ENCODE measurements at places on chromosomes 4 and X.

DNA sequence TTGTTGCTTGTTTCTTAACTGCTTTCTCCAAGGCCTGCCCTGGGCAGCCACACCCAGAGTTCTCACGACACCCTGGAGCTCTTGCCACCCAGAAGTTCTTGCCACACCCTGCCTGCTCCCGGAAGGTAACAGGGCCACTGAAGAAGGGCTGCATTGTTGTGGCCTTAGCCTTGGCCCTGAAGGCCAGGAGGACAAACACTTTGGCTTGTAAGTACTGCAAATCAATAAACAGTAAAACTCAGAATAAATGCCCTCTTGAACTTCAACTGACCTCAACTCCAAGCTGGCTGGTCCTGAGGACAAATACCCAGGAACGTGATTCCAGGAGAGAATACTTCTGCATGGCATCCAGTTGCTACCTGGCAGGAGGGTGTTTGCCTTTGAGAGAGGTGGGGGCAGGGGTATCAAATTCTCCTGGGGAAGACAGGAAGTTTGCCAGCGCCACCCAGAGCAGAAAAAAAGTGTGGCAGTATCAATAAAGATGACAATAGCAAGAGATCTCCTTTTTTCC lies 54.1 kb downstream of the TLR10 start:
- no peak for DNase-seq

DNA sequence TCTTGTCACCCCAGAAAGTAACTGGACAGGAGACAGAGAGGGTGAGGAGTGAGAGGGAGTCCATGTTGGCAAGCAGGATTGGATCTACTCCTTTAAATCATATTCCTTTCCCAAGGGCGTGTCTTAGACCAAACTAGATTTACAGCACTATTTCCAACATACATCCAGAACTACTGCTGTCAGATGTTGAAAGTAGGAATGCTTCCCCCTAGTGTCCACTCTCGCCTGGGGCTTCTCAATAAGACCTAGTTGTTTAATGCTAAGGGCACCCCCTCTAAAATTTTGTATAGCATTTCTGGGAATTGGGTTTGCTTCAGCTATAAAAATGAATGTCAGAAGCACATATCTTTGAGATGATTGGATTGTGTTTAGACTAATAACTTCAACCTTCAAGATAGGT lies 13.3 kb downstream of the OFD1 start:
- DNase-seq, result peak; percentile 23

DNA sequence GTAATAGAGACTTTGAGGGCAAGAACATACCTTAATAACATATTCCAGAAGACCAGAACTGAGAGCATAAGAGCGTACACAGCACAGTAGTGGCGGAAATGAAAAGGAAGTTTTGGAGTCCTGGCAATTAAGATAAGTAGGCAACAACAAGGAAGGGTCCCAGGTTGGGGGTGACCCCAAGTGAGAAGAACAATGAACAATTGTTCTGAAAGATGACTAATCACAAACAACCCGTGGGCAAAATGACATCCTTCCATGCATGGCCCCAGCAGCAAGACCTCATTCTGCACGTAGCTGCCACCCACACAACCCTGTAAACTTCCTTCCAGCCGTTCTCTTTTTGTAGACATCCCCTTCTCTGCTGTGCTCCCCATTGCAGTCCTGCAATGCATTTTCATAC lies 384.4 kb upstream of the PABPC4L start:
- no peak for DNase-seq

- DNase-seq, result no peak
Measured at GRCh38 chrX:103613362-103613890, 5.7 kb downstream of the TCEAL3 start.

DNA sequence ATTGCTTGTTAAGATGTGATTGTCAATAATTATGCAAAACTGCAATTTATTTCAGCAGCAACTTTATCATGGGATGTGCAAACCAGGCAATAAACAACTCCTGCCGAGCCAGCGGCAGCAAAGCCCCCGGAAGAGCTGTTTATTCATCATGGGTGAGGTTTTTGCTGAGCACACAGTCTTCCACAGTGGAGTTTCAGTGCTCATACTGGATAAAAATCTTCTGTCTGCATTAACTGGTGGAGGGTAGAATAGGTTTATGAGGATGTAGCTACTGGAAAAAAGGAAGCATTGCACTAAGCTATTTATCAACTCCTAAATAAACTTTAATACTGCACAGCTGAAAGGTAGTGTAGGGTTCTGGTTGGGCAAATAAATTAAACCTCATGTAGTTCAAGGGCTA lies 557.4 kb upstream of the FTHL17 start:
- no peak for DNase-seq

DNA sequence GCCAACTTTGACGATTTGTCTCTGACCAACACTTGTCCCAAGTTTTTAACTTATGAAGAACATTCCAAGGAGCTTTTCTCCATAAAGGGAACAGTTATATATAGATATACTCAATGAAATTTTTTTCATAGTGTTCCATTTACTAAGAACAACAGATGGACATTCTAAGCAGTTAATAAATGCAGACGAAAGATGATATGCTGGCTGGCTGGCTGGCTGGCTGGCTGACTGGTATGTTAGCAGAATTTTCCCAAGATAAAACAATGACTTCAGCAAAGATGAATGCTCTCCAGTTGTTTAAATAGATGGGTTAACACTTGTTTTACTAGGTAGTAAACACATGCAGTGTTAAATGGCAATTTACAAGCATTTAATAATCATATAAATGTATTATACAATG lies 62.2 kb downstream of the SPANXN3 start:
- DNase-seq, result no peak

- no peak for DNase-seq
Measured at GRCh38 chr4:153485359-153485758, 19.2 kb downstream of the TMEM131L start.

DNA sequence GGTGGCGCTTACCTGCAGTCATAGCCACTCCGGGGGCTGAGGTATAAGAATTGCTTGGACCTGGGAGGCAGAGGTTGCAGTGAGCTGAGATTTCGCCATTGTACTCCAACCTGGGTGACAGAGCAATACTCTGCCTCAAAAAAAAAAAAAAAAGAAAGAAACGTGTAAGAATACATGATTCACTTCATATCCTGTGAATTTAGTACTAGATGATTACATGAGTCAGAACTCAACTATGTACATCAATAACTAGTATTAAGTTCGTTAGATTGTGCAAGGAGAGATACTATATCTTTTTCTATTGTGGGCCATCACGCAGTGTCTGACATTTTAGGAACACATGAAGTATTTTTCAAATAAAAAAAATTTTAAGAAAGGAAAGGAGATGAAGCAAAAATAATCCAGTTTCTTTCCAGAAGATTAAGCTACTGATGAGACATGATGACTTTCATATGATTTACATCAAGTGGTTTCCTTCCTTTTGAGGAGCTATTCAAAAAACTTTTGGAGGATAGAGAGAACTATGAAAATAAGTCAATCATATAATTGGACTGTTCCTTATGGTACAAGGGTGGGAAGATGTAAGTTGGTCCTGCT lies 64.7 kb upstream of the EXOC1L start:
- DNase-seq, result no peak

- DNase-seq, result no peak
Measured at GRCh38 chrX:87475793-87476192, 41.8 kb upstream of the KLHL4 start.

- DNase-seq, result no peak
Measured at GRCh38 chr4:16741287-16741686, 157.2 kb downstream of the LDB2 start.

GRCh38 chr4:180169966-180170365 lies 2073.2 kb upstream of the TENM3 start:
- DNase-seq, result no peak

- no peak for DNase-seq
Measured at GRCh38 chrX:69072486-69073006, 92.7 kb downstream of the PJA1 start.

DNA sequence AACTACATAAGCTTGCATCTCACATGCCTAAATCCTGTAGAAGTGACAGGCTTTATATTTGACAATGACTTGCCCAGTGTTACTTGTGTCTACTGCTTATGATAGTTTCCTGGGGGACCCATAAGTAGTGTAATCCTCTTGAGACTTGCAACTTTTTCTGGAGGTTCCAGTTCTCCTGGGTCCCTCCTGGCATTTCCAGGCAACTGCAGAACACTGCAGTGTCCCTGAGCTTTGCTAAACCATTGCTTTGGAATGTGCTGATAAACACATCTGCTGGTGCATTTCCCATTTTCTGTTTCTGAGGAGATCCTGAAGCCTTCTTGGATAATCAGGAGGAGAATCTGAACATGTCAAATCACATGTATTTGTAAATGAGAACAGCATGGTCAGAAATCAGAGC lies 82.0 kb downstream of the ANOS1 start:
- no peak for DNase-seq

- no peak for DNase-seq
Measured at GRCh38 chr4:52241916-52242315, 190.8 kb downstream of the SPATA18 start.

DNA sequence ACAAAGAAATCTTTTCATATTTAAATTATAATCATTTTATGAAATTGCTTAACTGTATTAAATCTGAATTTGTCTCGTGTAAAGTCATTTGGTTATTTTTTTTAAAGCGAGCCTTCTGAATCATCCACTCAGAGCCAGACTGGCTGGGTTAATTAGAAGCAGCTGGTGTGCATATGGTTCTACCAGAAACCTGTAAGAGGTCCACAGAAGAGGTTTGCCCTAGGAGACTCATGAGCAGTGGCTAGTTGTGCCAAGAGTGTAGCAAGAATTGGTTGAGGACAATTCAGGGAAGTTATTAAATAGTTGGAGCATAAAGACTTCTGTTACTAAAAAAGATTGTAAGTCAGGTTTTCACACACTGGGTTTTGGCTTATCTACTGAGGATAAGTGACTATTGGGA lies 267.4 kb downstream of the IL1RAPL2 start:
- DNase-seq, result no peak

GRCh38 chr4:57158762-57159161 lies 48.6 kb upstream of the IGFBP7 start:
- DNase-seq, result no peak

- DNase-seq, result no peak
Measured at GRCh38 chr4:138611721-138612120, 369.6 kb upstream of the SLC7A11 start.

DNA sequence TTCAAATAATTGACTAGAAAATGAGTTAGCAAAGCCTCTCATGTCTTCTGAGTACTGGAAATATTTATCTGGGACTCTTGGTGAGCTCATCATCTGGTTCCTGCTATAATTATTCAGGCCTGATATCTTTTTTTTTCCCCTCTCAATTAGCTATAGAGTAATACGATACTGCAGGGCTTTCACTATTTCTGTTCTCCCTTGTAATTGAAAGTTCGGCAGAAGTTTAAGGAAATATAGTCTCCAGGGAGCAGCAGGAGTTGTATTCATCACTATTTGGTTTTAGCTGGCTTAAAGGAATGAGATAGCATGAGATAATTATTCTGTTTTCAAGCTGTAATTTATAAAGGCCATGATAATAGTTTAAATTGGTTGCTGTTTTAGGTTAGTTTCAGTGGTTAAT lies 378.6 kb upstream of the EPHA5 start:
- no peak for DNase-seq

DNA sequence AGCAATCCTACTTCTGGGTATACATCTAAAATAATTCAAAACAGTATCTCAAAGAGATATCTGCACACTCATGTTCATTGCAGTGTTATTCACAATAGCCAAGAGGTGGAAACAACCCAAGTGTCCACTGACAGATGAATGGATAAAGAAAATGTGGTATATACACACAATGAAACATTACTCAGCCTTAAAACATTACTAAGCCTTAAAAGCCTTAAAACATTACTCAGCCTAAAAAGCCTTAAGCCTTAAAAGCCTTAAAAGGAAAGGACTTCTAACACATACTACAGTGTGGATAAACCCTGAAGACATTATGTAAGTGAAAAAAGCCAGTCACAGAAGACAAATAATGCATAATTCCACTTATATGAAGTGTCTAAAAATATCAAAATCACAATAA lies 40.3 kb upstream of the TFDP3 start:
- DNase-seq, result no peak

GRCh38 chrX:77749695-77750094 lies 36.3 kb downstream of the ATRX start:
- no peak for DNase-seq

DNA sequence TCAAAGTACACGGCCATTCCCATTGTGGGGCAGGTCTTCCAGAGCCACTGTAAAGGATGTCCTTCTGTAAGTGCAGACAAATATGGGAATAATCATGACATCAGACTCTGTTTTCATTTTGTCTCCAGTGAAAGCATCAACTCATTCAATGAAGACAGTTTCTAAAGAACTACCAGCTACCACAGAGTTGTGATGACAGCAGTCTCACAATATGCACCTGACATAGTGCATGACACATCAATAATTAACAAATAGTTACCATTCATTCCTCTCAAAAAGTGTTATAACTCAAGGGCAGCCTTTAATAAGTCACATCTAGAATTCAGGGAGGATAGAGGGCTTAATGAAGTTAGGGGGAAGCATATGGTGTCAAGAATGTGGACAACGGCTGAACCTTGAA lies 20.2 kb downstream of the MTTP start:
- no peak for DNase-seq

- no peak for DNase-seq
Measured at GRCh38 chrX:154357205-154357604, 17.2 kb downstream of the FLNA start.

DNA sequence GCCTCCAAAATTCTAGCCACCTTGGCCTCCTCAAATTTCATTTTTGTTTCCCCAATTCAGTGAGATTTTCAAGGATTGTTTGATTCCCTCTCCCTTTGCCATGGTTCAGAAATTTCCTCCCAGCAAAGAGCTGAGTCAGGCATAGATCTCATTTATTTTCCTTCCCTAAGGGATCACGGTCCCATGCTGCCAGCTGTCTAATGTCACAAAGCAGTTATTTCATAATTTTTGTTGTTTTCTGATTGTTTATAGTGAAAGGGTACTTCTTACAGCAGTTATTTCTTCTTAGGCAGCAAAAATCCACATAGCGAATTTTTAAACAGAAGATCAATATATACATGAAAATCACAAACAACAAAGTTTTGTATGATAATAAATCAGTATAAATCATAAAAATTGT lies 470.5 kb upstream of the MAGEB18 start:
- DNase-seq, result no peak

DNA sequence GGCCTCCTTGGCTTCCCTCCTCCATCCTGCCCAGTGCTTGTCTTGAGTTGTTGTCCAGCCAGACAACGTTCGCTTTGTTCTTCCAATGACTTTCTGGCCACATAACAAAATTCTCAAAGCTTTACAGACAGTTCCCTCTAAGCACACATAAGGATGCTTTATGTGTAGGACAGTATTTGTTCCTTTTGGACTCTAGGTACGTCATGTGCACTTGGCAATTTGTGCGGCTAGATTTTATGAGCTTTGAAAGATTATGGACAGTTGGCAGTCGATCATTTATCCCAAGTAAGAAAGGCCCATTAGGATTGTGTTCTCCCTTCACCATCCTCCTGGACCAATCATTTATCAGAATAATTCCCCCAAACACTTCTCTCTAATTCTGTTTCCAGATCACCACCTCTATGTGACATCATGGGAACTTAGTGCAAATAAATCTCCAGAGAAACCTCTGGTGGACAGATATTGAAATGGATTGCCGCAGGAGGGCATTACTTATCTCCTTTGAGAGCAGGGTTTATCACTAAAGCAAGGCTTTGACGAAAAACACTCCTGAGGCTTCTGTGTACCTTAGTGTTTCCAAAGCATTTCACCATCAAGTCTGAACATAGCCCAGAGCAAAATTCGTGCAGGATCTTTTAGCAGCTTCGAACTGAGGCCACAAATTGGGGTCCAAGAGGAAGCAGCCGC lies 77.4 kb upstream of the BMPR1B start:
- DNase-seq, result no peak

- no peak for DNase-seq
Measured at GRCh38 chr4:100164808-100165760, 25.2 kb downstream of the DDIT4L start.

Data from CD4-positive, alpha-beta T cell treated with Interferon gamma for 1 hour (primary cell).